ENCODE measurements at places on chromosomes 2 and 18.

- no peak for DNase-seq
Observed at GRCh38 chr2:64617631-64618151, 36.0 kb downstream of the SERTAD2 start.

- DNase-seq: no peak
Observed at GRCh38 chr2:157260533-157261198, 3.2 kb downstream of the GALNT5 start.

DNA sequence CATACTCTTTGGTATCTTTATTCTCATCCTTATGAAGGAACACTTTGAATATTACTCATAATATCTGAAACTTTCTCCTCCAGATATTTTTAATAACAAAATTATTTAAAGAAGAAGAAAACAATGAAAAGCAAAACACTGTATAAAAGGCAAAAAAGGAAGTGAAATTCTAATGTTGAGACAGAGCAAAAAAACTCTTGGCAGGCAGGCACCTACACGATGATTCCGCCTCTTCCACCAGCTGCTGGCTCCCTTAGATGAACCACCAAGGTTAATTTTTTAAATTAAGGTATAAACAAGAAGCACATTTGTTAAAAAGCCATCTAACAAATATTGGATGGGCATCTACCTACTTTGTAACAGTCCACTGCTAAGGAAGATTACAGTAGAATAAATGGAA is 434.7 kb downstream of the EPHA4 start:
- DNase-seq: no peak

DNA sequence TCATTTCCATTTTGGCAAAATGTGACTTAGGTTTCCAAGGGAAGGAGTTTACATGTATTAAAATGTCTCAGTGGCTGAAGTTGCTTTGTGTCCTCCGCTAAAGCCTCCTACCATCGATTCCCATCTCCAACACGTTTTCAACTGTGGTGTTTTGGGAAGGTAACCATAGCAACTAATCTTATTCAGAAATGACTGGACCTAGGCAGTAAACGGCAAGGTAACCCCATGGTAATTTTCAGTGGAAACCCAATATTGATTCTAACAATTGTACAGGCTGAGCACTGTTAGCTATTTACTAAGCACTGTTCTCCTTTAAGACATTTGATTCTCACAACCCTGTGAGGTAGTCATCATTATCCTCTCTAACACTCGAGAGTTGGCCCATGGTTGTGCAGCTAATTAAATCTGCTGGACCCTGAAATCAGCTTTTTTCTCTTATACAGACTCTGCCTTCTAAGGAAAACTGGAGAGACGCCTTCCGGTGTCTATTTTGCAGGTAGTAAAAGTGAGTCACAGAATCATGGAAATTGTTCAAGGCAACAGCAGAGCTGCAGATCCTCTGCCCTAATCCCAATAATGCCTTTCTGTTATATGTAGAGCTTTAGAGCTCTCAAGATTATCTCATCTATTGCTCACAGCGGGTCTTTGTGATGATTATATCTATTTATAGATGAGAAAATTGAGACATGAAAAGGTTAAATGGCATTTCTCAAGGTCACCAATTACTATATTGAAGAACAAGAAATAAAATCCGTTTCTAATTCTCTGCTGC is 36.2 kb downstream of the FASTKD2 start:
- no peak for DNase-seq

DNA sequence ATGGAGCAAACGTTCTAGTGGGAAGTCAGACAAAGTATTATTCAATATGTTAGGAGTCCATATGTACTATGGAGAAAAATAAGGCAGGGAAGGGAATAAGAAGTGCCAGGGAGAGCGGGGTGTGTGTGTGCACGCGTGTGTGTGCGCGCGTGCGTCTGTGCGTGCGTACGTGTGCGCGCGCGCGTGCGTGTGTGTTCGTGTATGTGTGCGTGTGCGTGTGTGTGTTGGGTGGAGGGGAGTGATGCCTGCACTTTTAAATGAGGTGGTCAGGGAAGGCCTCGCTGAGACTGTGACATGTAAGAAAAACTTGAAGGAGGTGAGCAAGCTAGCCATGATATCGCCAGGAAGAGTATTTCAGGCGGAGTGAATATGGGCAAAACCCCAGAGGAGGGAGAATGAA is 1.6 kb upstream of the MREG start:
- DNase-seq: no peak

DNA sequence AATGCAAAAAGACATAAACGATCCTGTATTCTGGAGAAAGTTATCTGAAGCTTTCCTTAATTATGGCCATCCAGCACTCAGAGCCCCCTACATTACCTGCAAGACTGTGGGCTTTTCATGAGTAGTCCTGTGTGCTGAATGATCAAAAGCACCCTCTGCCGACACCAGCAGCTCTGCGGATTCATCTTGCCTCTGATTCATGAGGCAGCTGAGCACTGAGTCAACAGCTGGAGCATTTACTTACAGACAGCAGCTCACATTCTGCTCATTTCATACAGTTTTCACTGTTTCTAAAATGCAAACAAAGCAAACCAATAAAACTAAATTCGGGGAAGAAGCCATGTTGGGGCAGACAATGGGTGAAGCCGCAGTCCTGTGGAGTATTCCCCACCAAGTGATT is 886.5 kb downstream of the CNTNAP5 start:
- DNase-seq: no peak

DNA sequence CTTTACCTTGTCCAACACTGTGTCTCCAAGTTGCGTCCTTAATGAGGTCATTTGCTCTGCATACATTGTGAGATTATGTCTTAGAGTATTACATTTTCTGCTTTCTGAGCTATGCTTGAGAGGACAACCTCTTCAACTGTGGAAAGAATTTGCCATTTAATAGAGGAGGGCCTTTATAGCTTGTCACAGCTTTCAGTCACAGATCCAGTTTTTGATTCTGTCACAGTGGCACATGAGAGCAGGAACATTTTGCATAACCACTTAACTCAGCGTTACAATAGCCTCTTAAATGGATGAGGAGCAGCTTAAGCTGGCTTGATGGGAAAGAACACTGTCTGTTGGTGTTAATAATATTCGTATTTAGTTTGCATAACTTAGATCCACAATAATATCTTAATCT is 63.0 kb downstream of the RHBDD1 start:
- DNase-seq: no peak

- no peak for DNase-seq
Observed at GRCh38 chr2:126777620-126777978, 121.1 kb upstream of the TEX51 start.

DNA sequence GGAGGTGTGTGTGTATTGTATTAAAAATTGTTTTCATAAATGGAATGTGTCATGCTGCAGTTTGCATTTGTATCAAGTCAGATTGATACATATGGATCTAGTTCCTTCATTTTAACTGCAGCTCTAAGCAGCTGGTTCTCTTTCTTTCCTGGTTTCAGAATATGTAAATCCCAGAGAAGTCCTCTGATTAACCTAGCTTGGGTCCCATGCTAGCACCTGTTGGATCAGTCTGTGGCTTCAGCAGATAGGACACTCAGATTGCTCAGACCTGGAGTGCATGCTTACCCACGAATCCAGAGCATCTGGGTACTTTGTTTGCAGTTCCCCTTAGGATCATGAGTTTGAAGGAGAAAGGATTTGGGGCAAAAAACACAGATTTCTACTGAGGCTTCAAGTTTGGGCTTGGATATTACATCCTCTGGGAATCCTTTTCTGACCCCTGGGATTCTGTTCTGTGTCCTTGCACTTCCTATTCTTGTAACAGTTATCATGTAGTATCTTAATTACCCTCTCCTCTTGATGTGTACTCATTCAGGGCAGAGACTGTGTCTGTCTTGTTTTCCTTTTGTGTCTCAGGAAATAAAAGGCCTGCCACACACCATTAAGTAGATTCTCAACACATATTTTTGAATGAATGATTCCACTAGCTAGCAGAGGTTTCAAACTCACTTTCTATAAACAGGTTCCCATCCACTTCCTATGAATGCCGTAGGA is 142.1 kb downstream of the PHLPP1 start:
- no peak for DNase-seq

DNA sequence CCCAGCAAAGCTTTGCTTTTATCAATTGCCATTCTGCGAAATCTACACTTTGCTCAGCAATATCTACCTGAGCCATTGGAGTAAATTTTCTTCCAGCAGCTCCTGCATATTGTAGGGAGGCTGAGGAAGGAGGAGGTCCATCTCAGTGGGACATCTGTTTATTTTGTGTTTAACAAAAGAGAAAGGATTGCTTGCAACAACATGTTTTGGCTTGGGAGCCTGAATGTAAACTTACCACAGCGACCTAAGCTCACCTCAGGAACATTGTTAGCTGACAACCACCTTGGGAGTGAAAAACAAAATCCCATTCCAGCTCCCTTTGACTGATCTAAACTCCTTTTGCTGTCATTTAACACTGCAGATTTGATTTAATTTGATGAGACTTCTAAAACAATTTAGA is 356.1 kb downstream of the SS18 start:
- DNase-seq: no peak

GRCh38 chr2:44305882-44306281 is 30.6 kb downstream of the SLC3A1 start:
- DNase-seq: no peak

DNA sequence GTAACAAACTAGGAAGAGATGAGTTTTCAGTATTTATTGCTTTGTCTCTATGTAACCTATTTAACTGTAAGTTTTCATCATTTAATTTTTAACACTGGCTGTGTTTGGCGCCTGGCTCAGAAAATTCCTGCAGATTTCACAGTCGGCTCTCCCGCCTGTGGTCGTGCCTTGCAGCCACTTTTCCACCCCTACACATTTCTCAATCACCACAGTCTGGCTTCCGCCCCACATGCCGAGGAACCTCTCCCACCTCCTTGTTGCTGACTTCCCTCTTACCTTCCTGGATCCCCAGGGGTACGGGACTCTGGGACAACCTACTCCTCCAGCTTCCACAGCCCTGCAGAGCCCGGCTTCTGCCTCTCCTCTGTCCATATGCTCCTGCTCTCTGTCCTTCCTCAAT is 41.6 kb upstream of the MGAT4A start:
- no peak for DNase-seq

DNA sequence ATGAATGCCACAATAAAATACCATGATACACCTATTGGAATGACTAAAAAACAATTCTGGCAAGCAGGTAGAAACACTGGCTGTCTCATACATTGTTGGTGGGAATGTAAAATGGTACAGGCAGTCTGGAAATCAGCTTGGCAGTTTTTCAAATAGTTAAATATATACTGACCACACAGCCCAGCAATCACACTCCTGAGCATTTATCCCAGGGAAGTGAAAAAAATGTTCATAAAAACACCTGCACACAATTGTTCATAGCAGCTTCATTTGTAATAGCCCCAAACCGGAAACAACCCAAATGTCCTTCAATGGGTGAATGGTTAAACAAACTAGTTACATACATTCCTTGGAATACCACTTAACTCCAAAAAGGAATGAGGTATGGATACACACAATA is 137.2 kb downstream of the TFCP2L1 start:
- no peak for DNase-seq

DNA sequence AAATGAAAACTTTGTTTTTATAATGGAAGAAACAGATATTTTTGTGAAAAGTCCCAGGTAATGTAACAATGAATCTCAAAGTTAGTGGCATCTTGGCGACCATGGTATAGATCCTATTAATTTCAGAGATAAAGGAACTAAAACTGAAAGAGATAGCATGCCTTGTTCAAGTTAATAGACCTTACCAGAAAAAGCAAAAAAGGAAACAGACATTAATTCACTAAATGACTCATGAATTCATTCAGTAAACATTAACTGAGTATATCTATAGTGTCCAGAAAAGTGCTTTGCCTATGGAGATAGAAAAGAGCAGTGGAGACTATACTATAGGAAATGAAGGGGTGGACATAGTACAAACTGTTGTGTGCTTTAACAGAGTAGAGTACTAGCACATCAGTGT is 763.3 kb downstream of the TRIB2 start:
- DNase-seq: no peak

DNA sequence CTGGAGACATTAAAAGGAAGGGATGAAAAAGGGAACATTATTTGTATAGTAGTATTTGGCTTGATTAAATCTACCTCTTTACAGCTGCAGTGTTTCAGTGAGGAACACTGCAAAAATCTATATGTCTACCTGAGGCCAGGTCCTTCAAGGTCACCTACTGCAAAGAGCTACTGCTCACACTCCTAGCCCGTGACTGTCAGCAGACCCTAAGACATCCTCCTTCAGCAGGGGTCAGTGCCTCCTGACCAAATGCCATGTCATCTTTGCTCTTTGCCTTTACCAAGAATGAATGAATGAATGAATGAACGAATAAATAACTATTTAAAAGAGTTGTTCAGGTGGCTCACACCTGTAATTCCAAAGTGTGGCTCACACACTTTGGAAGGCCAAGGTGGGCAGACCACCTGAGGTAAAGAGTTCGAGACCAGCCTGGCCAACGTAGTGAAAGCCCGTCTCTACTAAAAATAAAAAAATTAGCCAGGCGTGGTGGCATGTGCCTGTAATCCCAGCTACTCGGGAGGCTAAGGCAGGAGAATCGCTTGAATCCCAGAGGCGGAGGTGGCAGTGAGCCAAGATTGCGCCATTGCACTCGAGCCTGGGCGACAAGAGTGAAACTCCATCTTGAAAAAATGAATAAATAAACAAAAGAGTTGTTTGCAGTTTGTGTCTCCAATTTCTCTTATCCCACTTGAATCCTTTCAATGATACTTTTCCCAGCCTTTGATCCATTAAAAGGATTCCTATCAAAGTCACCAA is 84.3 kb upstream of the GRB14 start:
- no peak for DNase-seq

- DNase-seq: peak; percentile 5
Observed at GRCh38 chr2:220006152-220006621, 378.8 kb downstream of the SLC4A3 start.

DNA sequence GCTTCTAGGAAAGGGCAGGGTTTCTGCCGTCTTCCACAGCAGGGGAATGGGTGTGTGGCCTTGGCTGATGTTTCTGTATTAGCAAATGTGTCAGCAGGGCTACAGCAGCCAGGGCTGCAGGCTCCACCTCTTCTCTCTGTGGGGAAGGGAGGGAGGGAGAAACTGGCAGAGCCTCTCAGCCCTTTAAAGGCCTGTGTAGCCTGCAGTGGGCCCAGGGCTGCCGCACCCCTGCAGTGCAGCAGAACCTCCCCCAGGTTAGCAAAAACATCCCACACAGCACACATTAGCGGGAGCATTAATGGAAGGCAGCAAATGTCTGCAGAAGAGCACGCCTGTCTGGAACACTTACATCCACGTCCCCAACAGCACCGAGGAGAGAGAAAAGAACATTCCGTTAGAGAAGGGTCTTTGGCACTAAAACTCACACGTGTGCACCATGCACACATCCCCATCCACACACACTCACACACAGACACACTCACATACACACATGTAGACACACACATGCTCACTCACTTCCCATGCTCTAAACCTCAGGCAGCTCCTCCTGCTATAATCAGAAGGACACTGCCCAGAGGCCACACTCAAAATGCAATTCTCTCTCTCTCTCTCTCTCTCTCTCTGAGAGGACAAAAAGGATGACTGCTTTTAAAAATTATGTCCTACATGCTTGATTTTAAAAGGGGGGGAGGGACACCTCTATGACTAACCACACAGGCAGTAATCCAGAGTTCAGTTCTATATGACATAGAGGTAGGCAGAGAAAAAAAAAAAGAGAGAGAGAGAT is 24.1 kb downstream of the MRPL35 start:
- DNase-seq: no peak

GRCh38 chr2:164030623-164031022 is 294.8 kb upstream of the FIGN start:
- DNase-seq: no peak

Data from NCI-H774 (cell line).